ENCODE measurements at places on chromosomes 6 and 20. TPM values are rescaled to one million over a fixed set of nuclear protein-coding genes. Genes with fewer than 3 reads are reported as not detected.
A peak's percentile ranks its signal among the peaks of the same experiment; 100 is the strongest.

GRCh38 chr6:128156321-128157111 is 255.7 kb upstream of the THEMIS start:
- peaks cover 2% of the 10 kb centered on the region for H3K36me3 ChIP-seq
- no peak for DNase-seq
- H3K27ac ChIP-seq: no peak overlapping the region
- no peaks in the 10 kb centered on the region for H3K4me1 ChIP-seq
- H3K27me3 ChIP-seq: no peaks in the 10 kb centered on the region

KCNQ2 gene
- not detected for total RNA-seq

- H3K27me3 ChIP-seq: peaks cover 14% of the 10 kb centered on the region
- H3K36me3 ChIP-seq: no peaks in the 10 kb centered on the region
- no peaks in the 10 kb centered on the region for H3K4me1 ChIP-seq
- DNase-seq: no peak
- H3K4me3 ChIP-seq: no peak overlapping the region
Measured at GRCh38 chr6:88588938-88589337, 374.5 kb downstream of the RNGTT start.

ADAM33 gene
- total RNA-seq: not detected

DNA sequence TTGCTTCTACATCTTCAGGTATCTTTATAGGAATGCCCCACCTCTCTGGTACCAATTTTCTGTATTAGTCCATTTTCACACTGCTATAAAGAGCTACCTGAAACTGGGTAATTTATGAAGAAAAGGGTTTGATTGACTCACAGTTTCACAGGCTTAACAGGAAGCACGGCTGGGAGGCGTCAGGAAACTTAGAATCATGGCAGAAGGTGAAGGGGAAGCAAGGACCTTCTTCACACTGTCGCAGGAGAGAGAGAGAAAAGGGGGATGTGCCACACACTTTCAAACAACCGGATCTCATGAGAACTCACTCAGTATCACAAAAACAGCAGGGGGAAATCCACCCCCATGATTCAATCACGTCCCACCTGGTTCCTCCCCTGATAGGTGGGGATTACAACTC is 24.4 kb upstream of the LY86 start:
- H3K4me1 ChIP-seq: peaks cover 46% of the 10 kb centered on the region
- H3K27ac ChIP-seq: peak overlapping the region; percentile 67
- H3K36me3 ChIP-seq: peaks cover 6% of the 10 kb centered on the region
- no peaks in the 10 kb centered on the region for H3K27me3 ChIP-seq
- no peak overlapping the region for H3K4me3 ChIP-seq

DNA sequence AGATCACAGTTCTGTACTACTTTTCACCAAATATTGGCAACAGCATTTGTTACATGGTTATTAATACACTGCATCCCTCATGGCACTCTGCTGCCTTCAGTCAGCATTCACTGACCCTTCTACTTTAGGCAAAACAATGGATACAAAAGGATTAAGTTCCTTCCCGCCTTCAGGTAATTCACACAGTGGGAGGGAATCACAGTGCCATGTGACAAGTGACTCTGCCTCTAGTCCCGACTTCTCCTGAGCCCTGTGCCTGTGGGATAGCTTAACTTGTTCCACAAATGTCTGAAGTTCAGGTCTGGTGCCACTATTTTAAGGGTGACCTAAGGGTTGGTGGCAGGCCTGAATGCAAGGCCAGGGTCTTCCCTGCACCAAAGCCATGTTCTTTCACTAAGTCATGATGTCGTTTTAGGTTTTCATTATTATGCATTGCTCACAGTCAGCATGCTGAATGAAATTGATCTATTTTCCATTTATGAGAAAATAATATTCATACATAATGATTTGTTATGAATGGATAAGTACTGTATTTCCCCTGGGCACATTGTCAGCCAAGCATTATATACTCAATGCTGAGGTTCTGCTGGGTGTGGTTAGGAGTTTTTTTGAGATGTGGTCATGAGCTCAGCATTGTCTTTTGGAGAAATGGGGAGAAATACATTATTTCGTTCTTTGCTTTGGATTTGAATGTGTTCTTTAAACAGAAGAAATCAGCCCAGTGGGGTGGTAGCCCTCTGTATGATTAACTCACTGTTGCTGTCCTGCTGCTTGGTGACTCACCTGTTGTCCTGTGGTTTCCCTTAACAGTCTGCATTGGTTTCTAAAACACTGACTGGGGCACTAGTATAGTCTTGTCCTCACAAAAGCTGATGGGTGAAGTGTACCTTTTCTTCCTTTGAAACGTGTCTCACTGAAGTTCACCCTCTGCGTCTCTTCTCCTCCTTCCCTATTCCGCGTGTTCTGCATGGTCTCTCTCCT is 66.4 kb downstream of the AFDN start:
- no peaks in the 10 kb centered on the region for H3K4me1 ChIP-seq
- no peak for DNase-seq
- H3K27ac ChIP-seq: no peak overlapping the region
- no peaks in the 10 kb centered on the region for H3K27me3 ChIP-seq
- H3K36me3 ChIP-seq: no peaks in the 10 kb centered on the region

DAAM2 gene
- total RNA-seq: not detected

DNA sequence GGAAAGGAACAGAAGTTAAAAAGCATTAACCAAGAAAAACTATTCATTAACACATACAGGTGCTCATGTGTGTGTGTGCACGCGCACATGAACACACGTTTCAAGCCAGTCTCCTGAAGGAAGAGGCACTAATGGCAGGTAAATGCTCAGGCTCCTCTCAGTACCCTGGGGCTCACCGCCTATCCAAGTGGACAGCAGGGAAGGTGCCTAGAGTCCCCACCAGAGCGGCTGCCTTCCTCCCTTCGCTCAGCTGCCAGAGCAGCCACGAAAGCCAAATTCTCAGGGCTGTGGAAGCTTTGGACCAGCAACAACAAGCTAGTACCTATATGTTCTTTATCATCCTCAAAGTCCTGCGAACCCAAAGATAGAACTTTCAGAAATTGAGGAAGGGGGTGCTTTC is 42.6 kb downstream of the PLCG1 start:
- no peaks in the 10 kb centered on the region for H3K27me3 ChIP-seq
- H3K4me3 ChIP-seq: no peak overlapping the region
- peaks cover 4% of the 10 kb centered on the region for H3K36me3 ChIP-seq
- no peak for DNase-seq
- H3K4me1 ChIP-seq: no peaks in the 10 kb centered on the region
